ENCODE measurements at places on chromosomes 2 and 18. TPM values are rescaled to one million over a fixed set of nuclear protein-coding genes. Genes with fewer than 3 reads are reported as not detected.

RAB6D gene
- total RNA-seq: 5.4 TPM

REEP1 gene
- total RNA-seq: 1.7 TPM

DNA sequence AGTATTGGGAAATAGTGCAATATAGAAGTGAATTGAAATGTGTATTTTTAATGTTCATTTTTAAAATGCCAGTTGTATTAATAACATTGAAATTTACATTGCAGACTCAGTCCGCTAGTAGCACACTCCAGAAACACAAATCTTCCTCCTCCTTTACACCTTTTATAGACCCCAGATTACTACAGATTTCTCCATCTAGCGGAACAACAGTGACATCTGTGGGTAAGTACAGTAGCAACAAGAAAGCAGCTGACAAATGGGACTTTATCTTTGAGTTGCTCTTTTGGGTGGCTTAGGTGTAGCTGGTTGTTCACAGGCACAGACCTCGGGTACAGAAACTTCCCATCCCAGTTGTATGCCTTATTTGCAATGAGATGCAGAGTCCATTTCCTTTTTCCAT lies 118.2 kb upstream of the IL1R2 start:
- no peak for DNase-seq

- no peak for DNase-seq
Observed at GRCh38 chr2:182110347-182110746, 124.7 kb downstream of the PPP1R1C start.

GRCh38 chr2:219434468-219434717 lies 250 bp upstream of the SPEG start:
- DNase-seq: no peak

DNA sequence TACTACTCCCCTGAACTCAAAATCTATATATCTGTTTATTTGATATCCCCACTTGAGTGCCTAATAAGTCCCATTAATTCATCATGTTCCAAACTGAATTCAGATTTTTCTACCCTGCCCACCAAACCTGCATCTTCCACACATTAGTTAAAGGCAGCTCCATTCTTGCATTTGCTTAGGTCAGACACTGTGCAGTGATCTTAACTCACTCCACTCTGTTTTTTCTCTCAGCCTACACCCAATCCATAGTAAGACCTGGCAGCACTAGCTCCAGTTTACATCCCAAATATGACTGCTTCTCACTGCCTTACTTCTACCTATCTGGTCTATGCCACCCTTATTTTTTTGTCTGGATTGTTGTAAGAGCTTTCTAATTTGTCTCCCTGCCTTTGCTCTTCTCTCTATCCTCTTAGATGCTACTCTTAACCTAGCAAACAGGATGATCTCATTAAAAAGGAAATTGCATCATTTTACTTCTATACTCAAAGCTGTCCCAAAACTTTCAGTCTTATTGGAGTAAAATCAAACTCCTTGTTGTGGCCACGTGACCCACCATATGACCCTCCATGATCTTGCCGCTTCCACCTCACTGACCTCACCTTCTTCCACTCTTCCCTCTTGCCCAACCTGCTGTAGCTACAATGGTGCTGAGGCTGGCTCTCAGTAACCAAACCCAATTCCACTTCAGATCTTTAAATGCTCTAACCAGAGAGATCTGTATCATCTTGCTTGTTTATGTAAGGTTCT lies 274.9 kb upstream of the FANCL start:
- DNase-seq: no peak

DNA sequence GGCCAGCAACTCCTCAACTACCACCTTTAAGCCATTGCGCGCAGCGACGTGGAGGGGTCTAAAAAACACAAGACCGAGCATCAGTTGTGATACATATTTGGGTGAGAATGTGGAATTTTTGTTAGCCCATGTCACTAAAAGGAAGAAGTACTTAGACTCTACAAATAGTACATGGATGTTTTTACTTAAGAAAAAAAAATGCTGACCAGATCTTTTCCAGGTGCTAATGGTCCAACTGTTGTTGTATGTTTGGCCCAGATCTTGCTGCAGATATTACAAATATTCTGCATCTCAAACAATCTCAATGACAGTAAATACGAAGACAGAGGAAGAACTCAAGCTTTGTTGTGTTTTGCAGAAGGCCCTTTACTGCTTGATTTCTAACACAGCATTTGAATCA lies 67.1 kb upstream of the PGAP1 start:
- DNase-seq: no peak

Data from endodermal cell (in vitro differentiated cells).